ENCODE measurements at places on chromosomes 1 and 21.

GRCh38 chr1:99727575-99728185 lies 38.8 kb downstream of the FRRS1 start:
- DNase-seq = peak; percentile 54

GRCh38 chr1:20190256-20191160 lies 4.2 kb upstream of the PLA2G2C start:
- no peak for DNase-seq

- peak; percentile 77 for DNase-seq
Measured at GRCh38 chr1:238951809-238952208, 434.6 kb upstream of the CHRM3 start.

GRCh38 chr1:59520827-59521418 lies 224.0 kb downstream of the FGGY start:
- no peak for DNase-seq

DNA sequence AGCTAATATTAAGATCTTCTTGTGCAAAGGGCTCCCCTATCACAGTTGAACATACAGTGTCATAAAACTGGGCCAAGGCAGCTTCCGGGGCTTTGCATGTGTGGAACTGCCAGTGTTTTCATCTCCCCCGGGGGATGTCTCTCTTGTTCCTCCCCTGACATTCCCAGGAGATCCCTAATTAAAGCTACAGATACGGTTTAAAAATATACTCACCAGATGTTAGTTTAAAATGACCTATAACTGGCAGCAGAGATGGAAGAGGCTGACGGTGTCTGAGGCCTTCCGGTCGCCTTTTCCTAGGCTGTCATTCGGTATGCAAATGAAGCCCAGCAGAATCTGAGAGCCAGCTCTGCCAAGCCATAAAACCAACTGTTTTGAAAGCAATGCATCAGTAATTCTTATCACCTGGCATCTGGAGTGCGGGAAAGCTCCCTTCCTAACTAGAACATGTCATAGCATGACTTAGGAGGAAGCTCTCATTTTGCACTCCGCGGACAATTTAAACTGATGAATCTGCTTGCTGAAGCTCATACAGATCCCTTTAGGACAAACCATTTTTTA lies 436.5 kb upstream of the VAMP3 start:
- peak; percentile 13 for DNase-seq
